ENCODE measurements at places on chromosomes 7 and 10.

DNA sequence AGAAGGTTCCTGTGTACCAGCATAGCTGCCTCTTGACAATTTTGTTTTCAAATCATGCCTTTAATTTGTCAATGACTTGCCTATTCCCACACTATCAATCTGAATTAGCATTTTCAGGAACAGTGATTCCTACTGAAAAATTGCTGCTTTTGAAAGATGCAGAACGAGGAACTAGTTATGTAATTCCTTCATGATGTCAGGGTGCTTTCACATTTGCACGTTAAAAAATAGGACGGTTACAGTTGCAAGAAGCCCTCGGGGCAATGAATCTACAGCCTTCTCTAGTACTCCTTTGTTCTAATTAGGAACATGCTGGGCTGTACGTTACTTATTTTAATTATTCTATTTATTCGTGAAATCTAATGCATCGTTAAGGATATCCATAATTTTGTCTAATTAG lies 253.9 kb downstream of the OTUD1 start:
- no peak for DNase-seq

DNA sequence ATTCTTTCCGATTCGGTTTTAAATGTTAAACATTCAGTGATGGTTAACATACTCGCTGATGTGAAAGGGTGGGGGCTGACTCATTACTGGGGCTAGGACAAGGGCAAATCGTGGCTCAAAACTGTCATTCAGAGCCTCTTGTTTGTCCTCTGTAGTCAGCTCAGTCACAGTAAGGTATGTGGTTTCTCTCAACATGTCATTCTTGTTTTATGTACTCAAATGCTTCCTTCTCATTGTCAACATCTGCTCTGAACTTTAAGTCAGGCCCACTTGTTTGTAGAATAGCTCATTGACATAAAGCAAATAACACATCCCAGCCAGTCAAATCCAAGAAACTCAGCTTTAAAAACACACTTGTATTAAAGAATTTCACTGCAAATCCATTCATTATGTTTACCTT lies 7.3 kb downstream of the SLC16A9 start:
- DNase-seq = no peak

DNA sequence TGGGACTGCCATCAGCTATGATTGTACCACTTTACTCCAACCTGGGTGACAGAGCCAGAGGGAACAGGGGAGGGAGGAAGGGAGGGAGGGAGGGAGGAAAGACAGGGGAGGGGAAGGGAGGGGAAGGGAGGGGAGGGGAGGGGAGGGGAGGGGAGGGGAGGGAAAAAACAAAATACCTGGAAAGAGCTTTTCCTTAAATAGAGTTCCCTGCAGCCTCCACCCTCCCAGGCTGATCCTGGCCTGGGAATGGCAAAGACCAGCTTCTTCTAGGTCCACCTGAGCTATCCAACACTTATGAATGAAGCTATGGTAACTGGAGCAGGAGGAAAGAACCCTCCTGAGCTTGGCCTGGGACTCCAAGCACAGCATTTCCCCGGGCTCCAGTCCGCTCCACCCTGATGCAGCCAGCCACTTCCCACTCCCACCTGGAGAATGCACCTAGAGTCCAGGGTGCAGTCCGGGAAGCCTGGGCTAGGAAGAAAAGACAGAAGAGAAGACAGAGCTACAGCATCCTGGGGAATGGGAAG lies 66.1 kb downstream of the GRID1 start:
- DNase-seq = no peak

DNA sequence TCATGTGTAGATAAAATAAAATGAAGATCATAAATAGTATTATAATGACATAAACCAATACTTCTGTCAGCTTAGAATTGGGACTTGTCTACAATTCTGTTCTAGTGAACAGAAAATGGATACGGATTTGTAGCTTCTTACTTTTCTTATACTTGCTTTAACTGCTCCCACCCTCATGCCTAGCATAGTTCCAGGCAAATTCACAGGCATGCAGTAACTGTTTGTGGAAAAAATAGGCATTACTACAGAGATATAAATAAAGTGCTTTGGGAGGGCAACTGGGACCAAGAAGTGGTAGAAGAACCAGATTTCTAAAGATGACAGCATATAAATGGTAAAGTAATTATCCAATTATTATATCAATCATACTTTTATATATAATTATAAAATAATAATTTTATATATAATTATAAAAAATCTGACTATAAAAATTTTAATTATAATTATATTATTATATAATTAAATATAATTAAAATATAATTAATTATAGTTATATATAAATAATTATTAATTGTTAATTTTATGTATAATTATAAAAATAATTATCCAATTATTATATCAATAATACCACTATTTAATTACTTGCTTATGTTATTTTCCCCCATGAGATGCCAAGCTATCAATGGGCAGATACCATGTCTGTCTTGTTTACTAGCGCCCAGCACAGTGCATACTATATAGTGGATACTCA lies 144.1 kb downstream of the NOC3L start:
- DNase-seq = no peak

DNA sequence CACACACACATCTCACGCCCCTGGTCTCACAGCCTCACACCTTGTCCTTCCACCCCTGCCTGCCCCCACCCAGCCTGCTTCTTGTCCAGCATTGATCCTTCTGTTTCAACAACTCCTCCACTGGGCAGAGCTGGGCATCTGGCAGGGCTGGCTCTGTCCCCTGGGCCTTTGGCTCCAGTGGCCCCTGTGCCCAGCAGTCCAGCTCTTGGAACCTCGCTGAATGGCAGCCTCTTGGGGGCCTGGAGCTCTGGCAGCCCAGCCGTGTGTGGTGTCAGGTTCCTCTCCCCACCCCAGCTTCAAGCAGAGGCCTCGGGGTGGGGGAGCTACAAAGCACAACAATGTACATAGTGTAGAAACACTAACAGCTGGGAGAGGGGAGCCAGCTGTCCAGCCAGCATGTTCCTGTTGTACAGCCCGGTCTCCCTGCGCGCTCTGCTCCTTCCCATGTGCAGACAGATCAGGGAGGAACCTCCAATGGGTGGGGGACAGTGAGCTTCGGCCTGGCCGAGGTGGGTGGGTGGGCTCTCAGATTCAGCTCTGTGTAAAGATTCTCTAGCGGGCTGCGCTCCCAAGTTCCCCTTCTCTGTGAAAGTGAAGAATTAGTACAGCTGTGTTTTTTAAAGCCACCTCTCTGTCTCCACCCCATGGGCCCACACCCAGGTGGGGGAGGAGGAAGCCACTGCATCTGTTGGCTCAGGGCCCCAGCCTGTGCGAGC lies 19.4 kb downstream of the ZMIZ2 start:
- no peak for DNase-seq

- no peak for DNase-seq
Measured at GRCh38 chr7:6026820-6027311, 4.3 kb upstream of the ANKRD61 start.

DNA sequence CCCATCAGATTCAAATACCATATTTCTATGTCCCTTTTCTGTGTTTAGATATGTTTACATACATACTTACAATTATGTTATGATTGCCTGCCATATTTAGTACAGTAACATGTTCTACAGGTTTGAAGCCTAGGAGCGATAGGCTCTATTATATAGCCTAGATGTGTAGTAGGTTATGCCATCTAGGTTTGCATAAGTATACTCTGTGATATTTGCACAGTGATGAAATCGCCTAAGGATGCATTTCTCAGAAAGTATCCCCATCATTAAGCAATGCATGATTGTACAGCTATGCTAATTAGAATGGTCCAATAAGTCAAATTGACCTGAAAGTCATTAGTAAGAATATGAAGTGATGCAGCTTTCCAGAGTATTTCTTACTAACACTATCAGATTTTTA lies 1171.7 kb upstream of the LRRTM3 start:
- no peak for DNase-seq

DNA sequence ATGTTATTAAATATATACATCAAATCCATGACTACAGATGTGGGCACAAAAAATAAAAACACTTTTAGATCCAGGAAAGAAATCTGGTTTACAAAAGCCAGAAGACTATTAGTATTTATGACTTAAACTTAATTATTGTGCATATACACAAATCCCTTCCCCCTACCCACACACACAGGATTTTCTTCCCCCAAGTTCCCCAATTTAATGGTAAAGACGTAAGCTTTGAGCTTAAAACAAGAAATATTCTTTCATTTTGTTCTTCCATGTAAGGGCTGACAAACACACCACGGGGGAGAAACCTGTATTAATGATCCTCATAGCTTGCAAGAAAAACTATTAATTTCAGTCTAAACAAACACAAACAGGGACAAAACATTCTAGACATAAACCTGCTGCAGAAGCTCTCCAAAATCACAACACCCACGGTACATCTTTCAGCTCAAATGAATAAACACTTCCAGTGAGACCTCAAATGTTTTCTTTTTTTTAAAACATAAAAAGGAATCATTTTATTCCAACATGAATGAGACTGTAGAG lies 28.5 kb downstream of the OSBPL3 start:
- no peak for DNase-seq

GRCh38 chr10:7231509-7232414 lies 179.1 kb downstream of the SFMBT2 start:
- no peak for DNase-seq

DNA sequence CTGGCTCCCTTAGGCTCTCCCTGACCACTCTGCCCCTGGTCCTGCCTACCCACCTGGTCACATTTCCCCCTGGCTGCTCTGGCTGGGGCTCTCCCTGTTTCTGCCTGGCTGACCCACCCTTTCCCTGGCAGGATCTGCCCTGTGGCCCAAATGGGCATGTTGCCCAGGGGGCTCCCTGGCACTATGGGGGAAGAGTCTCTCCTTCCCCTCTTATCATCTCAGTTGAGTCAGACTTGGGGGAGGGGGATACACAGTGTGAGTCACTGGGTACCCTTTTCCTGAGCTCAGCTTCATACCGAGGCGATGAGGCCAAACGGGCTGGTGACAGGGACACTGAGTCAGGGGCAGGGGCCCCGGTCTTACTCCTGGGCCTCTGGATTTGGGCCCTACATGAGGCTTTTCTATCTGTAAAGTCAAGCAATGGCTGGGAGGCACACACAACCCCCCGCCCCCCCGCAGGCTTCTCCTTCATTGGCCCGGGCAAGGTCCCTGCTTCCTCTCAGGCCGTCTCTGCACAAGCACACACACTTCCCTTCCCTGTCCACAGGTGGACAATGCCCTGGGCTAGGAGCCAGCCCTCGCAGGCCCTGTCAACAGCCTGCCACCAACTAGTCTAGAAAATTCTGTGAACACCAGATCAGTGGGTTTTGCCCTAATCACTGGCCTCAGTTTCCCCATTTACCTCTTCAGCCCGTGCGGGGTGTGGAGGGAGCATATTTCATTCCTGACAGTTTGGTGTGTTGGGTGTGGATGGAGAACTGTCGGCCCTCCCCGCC lies 627 bp upstream of the FLNC start:
- no peak for DNase-seq

DNA sequence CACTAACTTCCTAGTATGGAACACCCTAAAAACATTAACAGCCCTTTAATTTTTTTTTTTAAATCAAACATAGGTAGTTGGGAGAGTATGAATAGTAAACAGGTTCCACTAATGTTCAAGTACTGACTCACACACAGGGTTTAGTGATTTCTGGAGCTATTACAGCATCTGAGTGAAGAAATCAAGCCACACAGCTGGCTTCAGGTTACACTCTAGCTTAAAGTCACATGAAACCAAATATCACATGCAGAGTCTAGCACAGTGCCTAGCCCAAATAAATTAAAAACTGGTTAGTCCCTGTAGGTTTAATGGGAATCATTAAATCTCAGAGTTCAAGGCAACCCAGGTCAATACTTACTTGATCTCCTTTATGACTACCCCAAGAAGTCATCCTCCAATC lies 11.6 kb downstream of the PANK1 start:
- DNase-seq = no peak
